ENCODE measurements at places on chromosomes 5 and 9. TPM values are rescaled to one million over a fixed set of nuclear protein-coding genes. Genes with fewer than 3 reads are reported as not detected.

The PCDHB6 gene
- total RNA-seq, result 0.30 TPM

The SPDL1 gene
- total RNA-seq, result 41.2 TPM

The CARTPT gene
- total RNA-seq, result not detected

The BTNL8 gene
- not detected for total RNA-seq

The CTNND2 gene
- under 0.01 TPM for total RNA-seq

The SLC34A3 gene
- total RNA-seq, result not detected

The RASEF gene
- 0.28 TPM for total RNA-seq

The TXNDC8 gene
- not detected for total RNA-seq

The PRPF4 gene
- 41.9 TPM for total RNA-seq

The NTNG2 gene
- 4.2 TPM for total RNA-seq

The SLC23A1 gene
- not detected for total RNA-seq
